ENCODE measurements at places on chromosomes 1 and 21. TPM values are rescaled to one million over a fixed set of nuclear protein-coding genes. Genes with fewer than 3 reads are reported as not detected.

GRCh38 chr1:53116307-53116810 lies 26.1 kb downstream of the SLC1A7 start:
- no peak for DNase-seq

GRCh38 chr1:163439471-163439870 lies 117.7 kb downstream of the NUF2 start:
- DNase-seq: no peak

DNA sequence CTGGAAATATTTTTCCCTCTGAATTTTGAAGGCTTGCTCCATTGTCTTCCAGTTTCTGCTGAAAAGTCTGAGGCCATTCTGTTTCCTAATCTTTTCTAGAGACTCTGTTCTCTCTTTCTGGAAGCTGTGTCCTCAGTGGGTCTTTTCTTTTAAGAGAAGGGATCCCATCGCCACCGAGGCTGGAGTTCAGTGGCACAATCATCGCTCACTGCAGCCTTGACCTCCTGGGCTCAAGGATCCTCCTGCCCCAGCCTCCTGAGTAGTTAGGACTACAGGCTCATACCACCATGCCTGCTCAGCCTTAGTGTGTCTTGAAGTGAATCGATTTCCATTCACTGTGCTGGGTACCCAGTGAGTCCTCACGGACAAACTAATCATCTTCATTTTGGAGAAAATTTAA lies 9.6 kb upstream of the LRP8 start:
- peak; percentile 53 for DNase-seq

DNA sequence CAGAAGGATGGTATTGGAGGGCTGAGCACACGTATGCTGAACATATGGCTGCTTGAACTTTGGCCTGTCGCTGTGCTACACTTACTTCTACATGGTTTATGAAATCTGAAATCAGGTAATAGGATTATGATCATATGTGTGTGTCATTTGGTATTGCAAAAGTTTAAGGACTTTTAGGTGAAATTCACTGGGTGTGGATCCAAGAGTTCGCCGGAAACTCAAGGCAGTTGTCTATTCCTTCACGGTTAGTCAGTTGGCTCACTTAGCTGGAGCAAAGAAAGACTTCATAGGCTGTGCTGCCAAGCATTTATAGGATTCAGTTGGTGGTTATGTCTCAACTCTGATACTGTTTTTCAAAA lies 927 bp downstream of the UAP1 start:
- DNase-seq: peak; percentile 47

OLIG2 gene
- not detected for total RNA-seq

- DNase-seq: no peak
These were observed 15.1 kb upstream of the B3GALT5 start for GRCh38 chr21:39597595-39597994.

DNA sequence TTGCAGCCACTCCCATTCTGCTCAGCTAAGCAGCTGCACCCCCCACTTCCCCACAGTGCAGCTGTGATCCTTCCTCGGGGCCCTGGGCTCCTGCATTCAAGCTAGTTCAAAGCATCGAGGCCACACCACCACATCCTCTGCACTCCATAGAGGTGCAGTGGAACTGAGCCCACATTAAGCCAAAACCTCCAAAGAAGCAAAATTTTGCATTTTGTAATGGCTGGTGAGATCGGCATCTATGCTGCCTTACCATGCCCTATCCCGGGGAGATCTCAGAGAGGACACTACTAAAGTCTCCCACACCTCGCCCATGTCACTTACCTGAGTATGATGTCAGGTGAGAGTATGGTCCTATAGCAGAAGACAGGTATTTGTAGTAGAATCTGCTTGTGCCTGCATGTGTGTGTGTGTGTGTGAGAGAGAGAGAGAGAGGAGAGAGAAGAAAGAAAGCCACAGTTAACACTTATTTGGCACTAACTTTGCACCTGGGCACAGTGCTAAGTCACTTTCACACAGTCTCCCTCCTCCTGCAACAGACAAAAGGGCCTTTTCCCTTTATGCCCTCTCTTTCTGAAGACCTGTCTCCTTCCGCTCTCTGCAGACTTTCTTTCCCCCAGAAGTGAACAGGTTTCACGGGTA lies 89.8 kb downstream of the KIF14 start:
- no peak for DNase-seq

DNA sequence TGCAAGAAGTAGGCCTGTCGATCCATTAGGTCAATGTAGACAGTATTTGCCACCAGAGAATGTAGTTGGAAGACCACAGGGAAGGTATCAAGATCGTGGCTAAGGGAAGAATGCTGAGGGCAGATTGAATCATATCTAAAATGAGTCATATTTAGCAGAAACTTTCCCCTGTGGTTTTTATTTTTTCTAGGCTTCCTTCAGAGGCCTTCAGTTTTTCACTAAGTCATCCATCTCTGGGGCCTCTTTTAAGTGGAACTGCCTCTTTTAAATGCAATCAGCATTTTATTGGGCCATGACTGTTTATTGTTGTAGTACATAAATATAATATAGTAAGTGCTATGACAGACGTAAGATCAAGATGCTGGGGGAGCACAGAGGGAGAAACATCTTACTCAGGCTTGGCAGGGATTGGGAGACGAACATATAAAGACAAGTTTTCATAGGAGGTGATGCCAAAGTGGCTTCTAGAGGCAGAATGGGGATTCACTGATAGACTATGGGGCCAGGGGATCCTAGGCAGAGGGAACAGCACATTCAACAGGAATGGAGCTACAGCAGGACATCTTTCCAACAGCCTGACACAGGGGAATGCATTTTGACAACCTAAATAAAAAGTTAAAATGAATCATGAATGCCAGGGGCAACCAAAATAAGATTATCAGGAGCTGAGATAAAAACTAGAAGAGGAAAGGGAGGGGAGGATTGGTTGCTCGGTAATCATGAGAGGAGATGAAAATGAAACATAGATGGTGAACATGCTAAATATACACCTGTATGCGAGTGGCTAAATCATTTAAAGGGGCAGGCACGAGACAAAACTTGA lies 20.1 kb downstream of the UBE2U start:
- no peak for DNase-seq

- no peak for DNase-seq
These were observed 147.3 kb downstream of the HS2ST1 start for GRCh38 chr1:87061742-87062156.

GRCh38 chr1:174726167-174726879 lies 273.4 kb upstream of the CACYBP start:
- DNase-seq: no peak

DNA sequence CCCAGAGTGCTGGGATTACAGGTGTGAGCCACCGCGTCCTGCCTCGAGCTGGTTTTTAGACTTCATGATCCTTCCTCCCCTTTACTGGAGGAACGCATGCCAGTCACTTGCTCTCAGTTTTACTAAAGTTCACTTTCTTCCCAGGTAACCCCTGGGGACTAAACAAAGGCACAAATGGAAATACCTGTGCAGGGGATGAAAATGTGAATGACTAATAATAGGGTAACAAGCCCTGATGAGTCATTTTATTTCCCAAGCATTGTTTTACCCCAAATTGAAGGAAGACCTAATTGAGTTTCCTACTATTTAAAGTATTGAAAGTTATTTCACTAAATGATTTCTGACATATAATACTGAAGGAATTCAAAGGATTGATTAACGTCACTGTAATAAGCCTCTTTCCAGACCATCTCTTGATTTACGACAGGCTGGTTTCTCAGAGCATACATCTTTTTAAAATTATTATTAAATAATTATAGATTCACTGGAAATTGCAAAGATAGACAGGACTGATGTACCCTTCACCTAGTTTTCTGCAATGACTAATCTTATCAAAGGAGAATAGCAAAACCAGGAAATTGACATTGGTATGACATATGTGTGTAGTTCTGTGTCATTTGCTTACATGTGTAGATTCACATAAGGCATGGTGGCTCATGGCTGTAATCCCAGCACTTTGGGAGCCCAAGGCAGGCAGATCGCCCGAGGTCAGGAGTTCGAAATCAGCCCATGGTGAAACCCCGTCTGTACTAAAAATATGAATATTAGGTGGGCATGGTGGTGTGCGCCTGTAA lies 53.2 kb upstream of the SOD1 start:
- DNase-seq: no peak

SHISA4 gene
- total RNA-seq: 9.0 TPM

PTCH2 gene
- 0.54 TPM for total RNA-seq
